ENCODE measurements at places on chromosomes 5 and 9.

GRCh38 chr9:127180457-127181314, 58.3 kb upstream of the ANGPTL2 start:
- DNase-seq, result no peak

- no peak for DNase-seq
Observed at GRCh38 chr5:5932824-5933223, 445.5 kb downstream of the MED10 start.

DNA sequence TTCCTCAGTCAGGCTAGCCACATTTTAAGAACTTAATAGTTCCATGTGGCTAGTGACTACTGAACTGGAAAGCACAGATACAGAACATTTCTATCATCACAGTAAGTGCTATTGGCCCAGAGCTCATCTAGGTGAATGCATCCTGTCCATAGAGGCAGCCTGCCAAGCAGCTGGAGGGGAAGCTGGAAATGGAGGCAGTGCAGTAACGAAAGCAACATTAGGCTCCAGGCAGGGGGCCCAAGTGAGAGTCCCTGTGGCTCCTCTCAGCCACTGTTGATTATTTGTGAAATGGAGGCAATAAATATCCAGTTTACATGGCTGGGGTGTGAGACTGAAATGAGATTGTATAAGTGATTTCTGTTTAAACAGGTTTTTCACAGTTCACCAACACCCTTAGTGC, 227.2 kb upstream of the KLF9 start:
- DNase-seq, result no peak

GRCh38 chr5:141663506-141663905, 12.3 kb upstream of the FCHSD1 start:
- DNase-seq, result no peak

DNA sequence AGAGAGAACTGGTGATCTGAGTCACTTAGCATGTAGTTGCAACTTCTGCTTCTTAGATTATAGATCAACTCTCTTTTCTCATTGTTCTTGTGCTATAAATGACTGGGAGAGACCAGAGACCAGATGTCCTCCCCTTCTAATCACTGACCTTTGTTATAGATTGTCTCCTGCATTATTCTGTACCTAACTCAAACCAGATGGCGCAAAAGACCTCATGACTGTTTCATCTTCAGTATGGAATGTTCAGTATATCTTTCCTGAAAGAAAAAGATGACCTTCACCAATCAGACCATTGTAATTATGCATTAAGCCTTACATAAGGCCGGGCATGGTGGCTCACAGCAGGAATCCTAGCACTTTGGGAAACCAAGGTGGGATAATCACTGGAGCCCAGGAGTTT, 30.5 kb upstream of the ADAM19 start:
- no peak for DNase-seq

GRCh38 chr9:99103901-99104458, 933 bp upstream of the TGFBR1 start:
- no peak for DNase-seq

DNA sequence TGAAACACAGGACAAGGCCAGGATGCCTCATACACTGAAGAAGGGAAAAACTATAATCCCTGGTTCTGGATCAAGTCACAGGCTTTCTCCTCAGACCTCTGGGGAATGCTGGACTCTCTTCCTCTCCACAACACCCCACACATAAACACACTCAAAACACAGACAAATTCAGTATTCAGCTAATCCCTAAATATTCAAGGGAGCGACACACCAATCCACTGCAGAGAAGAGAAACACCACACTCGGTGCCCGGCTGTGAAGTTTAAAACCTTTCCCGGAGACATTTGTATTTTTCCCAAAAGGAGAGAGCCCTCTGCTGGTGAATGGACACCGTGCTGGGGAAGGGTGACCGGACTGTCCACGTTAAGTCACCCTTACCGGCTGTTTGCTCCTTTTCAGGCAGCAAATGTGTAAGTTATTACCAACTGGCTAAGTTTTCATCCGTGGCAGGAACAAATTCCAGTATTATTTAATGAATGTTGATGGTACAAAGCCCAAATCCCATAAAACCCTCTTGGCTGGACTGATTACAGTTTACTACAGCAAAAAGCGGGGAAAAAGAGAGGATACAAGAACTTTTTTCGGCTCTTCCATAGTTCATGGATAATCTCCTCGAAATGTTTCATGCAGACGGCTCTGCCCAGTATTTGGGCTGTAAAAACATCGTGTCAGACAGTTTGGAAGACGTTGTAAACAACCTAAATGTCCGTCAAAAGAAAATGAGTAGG, 130.9 kb upstream of the SLC30A5 start:
- DNase-seq, result peak; percentile 1

- DNase-seq, result no peak
Observed at GRCh38 chr5:38755181-38755580, 90.6 kb upstream of the OSMR start.

- peak; percentile 57 for DNase-seq
Observed at GRCh38 chr5:56269216-56269927, 36.2 kb upstream of the ANKRD55 start.

DNA sequence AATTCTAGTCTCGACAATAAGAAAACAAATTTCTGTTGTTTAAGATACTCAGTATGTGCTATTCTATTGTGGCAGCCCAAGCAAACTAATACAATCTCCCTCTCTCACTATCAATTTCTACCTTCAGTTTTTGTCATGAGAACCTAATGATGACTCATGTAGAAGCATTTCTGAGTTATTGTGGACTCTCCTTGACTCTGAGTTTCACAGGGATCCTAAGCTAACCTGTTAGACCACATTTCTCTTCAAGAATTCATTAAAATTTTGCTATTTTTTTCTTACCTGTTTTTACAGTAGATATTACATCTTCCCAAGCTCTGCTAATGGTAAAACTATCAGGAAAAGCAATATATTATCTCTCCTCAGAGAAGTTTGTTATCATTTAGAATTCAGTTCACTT, 599.1 kb upstream of the TYRP1 start:
- DNase-seq, result no peak

GRCh38 chr9:121538221-121538620, 38.6 kb upstream of the GGTA1 start:
- no peak for DNase-seq

GRCh38 chr5:93519740-93520139, 61.3 kb downstream of the NR2F1-AS1 start:
- DNase-seq, result no peak

GRCh38 chr5:36230151-36230790, 11.5 kb downstream of the NADK2 start:
- no peak for DNase-seq

DNA sequence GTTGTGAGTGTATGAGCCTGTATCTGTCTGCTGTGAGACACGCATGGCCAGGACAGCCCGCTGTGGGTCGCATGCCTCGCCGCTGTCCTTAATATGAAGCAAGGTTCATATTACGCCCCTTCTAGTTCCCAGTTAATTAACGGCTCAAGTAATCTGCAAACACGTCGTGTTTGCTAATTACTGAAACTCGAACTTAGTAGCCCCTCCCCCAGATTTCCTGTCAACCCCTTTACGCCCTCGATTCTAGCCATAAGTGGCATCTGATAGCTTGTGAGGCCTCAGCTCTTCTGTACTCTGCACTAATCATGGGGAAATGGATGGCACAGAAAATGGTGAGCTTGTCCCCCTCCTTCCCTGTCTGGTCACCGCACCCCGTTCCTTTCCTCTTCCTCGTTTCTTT, 116.9 kb upstream of the OTULINL start:
- no peak for DNase-seq

DNA sequence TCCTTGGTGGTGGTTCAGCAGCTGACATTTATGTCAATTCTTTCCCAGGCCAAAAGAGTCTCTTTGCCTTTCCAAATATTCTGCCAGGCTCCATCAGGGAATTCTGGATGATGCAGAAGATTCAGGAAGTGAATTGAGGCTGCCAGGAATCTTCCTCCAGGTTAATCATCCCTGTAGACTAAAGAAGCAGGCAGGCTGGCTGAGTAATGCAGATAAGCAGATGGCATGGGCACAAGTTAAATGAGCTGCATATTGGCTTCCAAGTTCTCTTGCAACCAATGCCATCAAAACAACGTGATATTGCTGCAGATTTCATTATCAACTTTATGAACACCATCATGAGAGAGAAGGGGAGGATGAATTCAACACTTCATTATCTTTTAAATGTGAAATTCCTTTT, 324.5 kb downstream of the KCNN2 start:
- no peak for DNase-seq

DNA sequence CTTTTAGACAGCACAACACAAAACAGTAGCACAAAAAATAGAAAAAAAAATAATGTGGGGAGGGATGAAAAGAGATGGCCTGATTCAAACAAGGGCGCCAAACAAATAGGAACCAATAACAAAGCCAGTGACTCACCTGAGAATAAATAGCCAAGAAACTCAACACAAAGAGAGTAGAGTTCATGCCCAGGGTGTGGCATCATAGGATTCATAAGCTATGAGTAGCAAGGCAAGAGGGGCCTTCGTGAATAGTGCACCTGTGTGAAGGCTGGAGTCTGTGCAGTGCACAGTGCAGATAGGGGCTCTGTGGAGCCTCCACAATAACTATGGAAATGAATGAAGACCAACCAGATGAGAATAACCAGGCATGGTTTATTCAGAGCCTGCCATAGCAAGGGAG, 541.7 kb downstream of the SPOCK1 start:
- no peak for DNase-seq

DNA sequence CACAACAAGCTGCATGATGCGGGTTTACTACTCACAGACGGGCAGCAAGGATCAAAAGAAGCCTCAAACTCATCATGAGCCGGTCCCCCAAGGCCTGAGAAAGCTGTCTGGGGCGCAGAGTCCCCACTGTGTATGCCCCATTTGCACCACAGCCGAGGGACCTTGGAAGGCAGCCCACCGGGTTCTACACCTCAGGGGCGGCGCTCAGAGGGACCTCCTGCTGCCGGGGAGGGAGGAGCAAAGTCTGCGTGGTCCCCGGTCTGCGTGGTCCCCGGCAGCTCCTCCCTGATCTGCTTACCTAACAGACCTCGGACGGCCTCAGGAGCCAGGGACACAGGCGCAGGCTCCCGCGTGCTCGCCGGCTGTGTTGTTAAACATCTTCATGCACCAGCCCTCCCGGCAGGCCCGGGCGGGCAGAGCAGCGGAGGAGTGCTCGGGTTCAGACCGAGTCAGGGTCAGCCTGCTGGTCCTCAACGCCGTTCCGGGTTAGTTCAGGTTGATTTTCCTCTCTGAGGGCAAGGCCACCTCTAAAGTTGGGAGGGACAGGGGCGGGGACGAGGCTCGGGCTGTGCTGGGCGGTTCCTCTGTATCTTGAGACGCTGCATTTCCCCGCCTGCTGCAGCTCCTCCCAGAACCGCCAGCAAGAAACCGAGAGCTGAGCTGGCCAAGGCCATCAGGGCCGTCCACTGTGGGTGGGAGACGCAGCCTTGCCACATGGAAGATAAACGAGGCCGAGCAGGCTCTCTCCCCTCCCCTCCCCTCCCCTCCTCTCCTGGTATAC, 74.6 kb downstream of the MRPL36 start:
- DNase-seq, result no peak

GRCh38 chr9:32906213-32906612, 95.2 kb downstream of the APTX start:
- peak; percentile 59 for DNase-seq

GRCh38 chr9:121289772-121290370, 21.9 kb downstream of the GSN start:
- no peak for DNase-seq

GRCh38 chr5:72199681-72200080, 92.4 kb downstream of the MAP1B start:
- DNase-seq, result no peak

- no peak for DNase-seq
Observed at GRCh38 chr5:124824637-124825158, 78.3 kb upstream of the ZNF608 start.

DNA sequence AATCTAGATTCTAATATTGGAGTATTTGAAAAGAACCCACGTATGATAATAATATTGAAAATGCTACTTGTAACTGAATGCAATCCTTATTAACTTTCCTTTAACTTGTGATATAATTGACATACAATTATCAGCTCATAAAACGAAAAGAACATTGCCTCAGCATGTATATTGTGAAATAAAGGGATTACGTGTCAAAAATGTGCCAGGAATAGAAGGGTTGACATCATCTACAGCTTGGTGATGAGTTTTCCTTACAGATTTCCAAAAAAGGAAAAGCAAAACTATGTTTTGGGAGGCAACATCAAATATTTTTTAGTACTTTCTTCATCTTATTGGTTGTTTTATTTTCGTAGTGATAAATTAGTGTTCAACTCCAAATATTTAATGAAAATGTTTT, 266.0 kb upstream of the PTGER4 start:
- DNase-seq, result no peak

- no peak for DNase-seq
Observed at GRCh38 chr5:36655161-36655560, 48.8 kb downstream of the SLC1A3 start.

DNA sequence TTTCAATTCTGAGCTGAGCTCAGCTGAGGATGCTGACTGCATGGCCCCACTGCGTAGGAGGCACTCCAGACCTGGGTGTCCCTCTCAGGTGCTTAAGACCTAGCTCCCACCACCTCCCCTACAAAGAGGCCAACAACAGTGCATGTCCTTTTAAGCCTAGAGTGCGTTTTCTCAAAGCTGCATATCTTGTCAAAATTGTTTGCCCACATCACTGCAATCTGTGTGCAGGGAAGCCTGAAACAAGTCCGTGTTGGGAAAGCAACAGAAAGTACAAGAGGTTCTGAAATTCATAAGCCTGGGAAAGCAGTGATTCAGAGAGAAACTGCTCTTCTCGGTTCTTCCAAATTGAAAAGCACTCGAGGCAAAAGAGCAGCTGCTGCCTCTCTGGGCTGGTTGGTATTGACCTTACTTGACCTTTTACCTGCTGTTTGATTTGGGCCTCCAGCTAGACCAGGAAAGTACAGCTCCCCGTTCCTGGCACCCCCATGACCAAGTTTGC, 238.4 kb downstream of the NR2F1-AS1 start:
- DNase-seq, result no peak

GRCh38 chr5:93421468-93421867, 159.6 kb downstream of the NR2F1-AS1 start:
- DNase-seq, result no peak

- no peak for DNase-seq
Observed at GRCh38 chr5:43729846-43730478, 127.0 kb downstream of the NNT start.

Data from stimulated activated naive B cell treated with anti-CD40 and anti-IgM and Interleukin-4, amounts not matched to agents 10 μg/mL and 1 μg/mL and 100 μg/mL, for 72 hours (primary cell).